ENCODE measurements at places on chromosomes 12 and 14.

- DNase-seq, result no peak
These were observed 130.6 kb downstream of the PRKCH start for GRCh38 chr14:61451891-61452400.

DNA sequence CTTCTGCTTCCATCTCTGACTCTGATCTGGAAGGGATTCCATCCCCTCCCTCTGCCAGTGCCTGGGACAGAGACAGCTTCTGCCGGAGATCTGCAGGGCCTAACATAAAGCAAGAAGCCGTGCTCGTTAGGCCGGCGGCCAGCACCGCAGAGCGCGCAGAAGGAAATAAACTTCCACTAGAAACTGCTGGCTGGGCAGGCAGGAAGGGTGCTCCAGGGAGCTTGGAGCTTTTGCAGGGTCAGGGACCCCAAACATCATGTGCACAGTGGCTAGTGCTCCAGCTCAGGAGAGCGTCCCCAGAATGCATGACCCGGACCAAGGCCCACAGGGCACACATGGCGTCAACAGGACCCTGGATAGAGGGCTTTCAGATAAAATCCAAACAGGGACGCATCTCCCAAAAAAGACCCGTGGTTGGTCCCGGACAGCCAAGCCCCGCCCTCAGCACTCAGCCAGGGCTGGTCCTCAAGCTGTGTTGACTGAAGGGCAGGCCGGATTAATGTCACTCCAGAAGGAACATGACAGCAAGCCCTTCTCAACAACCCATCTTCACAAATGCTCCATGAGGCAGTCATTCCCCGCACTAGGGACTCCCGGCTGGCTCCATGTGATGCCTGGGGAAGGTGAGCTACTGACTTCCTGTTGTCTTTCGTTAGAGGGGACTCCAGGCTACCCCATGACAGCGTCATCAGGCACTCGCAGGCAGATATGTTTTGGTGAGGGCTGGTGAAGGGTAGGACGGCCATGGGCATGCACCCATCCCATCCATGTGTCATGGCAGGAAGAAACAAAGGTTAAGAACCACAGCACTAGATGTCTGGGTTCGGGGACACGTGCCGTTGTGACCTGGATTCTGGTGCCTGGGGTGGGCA lies 121.5 kb downstream of the CALM1 start:
- DNase-seq, result no peak

DNA sequence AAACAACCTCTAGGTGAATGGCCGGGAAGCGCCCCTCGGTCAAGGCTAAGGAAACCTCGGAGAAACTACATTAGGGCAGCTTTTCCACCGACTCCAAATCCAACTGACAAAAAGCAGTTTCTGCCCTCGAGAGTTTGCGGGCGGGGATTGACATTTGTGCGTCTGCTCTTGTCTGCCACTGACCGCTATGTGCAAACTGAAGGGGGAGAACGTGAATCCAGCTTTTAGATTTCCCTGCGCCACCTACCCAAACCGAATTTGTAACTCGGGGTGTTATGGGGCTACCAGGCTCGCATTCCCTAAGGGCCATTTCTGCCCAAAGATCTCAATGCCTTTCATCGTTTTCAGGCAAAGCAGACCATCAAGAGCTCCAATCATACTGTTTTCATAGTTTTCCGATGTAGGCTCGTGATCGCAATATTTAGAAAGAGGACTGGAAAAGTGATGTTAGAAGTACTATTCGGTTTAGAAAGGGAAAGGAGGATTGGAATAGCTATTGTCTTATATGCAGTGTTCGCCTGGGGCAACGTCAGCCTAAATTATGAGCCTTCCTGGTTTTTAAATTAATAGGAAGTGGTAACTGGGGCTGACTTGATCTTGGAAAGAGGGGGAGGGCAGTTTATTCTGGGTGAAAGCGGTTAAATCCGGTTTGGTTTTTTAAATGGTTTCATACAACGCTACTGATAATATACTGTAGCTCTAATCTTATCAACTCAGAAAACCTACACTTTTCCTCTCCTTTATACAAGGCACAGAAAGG lies 45.4 kb downstream of the BCAT1 start:
- DNase-seq, result peak; percentile 13

DNA sequence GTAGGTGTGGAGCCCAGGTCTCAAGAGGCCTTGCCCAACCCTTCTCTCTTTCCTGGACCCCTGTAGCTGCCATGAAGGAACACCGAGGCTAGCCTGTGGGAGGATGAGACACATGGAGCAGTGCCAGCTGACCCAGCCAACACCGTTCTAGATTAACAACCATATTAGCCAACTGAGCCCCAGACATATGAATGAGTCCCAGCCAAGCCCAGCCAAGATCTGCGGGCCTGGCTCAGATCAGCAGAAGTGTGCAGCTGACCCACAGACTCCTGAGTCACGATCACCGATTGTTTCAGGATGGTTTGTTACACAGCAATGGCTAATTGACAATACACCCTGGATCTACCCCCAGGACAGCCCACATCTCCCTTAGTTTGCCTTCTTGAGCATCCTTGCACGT lies 82.1 kb downstream of the NTF3 start:
- DNase-seq, result no peak

GRCh38 chr12:47551426-47551851 lies 154.4 kb downstream of the RPAP3 start:
- DNase-seq, result no peak
